ENCODE measurements at places on chromosomes 5 and 9.

- H3K27ac ChIP-seq, result peak overlapping the region; percentile 73
- peaks cover 19% of the 10 kb centered on the region for H3K4me1 ChIP-seq
- DNase-seq, result no peak
- no peaks in the 10 kb centered on the region for H3K27me3 ChIP-seq
- no peak overlapping the region for H3K4me3 ChIP-seq
Observed at GRCh38 chr5:124627815-124628595, 118.4 kb downstream of the ZNF608 start.

GRCh38 chr5:164358531-164359259 is 853.3 kb downstream of the MAT2B start:
- no peaks in the 10 kb centered on the region for H3K36me3 ChIP-seq
- peak overlapping the region; percentile 27 for H3K4me3 ChIP-seq
- H3K27me3 ChIP-seq, result no peaks in the 10 kb centered on the region
- DNase-seq, result peak; percentile 40
- peak overlapping the region; percentile 93 for H3K27ac ChIP-seq

DNA sequence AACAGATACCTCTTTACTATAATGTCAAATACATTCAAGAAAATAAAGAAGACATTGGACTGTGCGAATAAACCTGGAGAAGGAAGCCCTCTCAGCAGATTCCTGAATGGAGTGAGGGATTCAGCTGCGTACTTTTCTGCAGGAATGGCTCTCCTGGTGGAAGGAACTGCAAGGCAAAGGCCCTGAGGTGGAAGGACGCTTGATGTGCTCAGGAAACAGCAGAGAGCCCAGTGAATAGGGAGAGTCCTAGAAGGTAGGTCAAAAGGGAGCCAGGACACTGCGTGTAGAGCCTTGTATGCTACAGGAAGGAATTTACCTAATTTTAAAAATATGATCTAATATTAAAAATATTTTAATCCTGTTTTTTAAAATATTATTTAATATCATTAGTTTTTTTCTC is 68.5 kb upstream of the TTC23L start:
- no peak overlapping the region for H3K27ac ChIP-seq
- no peak for DNase-seq
- no peaks in the 10 kb centered on the region for H3K4me1 ChIP-seq
- H3K27me3 ChIP-seq, result no peaks in the 10 kb centered on the region
- H3K4me3 ChIP-seq, result no peak overlapping the region

DNA sequence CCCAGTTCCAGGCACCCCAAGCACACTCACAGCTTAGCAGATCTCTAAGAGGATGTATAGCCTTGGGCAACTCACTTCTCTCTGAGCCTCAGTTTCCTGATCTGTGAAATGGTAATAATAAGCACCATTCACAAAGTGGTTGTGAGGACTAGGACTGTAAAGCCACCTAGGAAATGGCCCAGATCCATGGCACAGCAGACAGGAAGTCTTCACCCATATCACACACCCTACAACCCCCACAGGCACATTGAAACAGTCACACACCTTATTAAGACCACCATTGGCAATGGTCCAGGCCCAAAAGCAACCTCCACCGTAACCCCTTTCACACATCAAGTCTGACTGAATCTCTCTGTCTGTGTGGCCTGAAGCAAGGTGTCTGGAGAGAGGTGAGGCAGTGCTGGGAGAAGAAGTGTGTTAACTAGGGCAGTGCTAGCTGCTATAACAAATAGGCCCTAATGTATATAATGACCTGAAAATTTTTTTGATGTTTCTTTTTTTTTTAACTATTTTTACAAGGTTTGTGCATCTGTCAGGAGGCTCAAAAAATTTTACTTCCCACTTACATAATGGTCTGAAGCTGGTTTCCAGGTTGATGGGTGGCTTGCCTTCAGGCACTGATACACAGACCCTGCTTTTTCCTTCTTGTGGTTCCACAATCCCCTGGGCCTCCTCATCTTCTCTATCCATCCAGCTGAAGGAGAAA is 2.4 kb upstream of the RGS14 start:
- peaks cover 4% of the 10 kb centered on the region for H3K4me1 ChIP-seq
- no peaks in the 10 kb centered on the region for H3K27me3 ChIP-seq
- H3K36me3 ChIP-seq, result peaks cover 1% of the 10 kb centered on the region
- no peak for DNase-seq

DNA sequence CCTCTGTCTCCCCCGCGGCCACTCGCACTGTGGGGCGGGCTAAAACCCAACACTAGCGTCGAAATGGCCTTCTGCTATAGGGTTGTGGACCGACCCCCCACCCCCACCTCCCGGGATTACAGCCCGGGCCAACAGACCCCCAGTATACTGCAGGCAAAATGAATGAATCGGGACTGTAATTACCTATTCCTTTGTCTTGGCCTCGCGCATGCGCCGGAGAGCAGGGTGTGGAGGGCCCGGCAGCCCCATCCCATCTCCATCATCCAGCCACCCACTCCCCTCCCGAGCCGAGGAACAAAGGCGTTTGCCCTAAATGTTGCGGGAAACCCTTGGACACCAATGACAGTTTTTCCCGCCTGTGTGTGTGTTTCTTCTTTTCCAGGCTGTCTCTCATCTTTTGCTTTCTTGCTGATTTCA is 1.6 kb downstream of the BASP1 start:
- no peak overlapping the region for H3K27ac ChIP-seq
- no peaks in the 10 kb centered on the region for H3K4me1 ChIP-seq
- DNase-seq, result no peak
- no peak overlapping the region for H3K4me3 ChIP-seq
- no peaks in the 10 kb centered on the region for H3K27me3 ChIP-seq
- no peaks in the 10 kb centered on the region for H3K36me3 ChIP-seq

GRCh38 chr9:109186857-109187520 is 19.9 kb upstream of the FRRS1L start:
- no peak overlapping the region for H3K27ac ChIP-seq
- H3K36me3 ChIP-seq, result no peaks in the 10 kb centered on the region
- peaks cover 2% of the 10 kb centered on the region for H3K27me3 ChIP-seq
- DNase-seq, result no peak

DNA sequence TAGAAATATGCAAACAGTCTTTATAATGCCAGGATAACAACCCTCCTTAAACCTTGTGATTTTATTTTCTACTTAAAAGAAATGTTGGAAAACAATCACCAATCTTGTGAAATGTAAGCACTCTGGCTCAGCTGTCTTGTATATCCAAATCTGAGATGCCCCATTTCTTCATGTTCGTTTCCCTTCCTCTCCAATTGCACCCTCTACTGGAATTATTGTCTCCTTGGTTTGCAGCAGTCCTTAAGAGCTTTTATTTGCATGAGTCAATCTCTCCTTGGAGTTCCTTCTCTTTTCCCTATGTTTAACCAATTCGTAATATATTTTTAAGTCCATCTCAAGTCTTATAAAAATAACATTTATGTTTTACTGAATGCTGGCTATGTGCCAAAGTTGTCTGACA is 362.0 kb upstream of the CDH10 start:
- no peak for DNase-seq
- no peak overlapping the region for H3K4me3 ChIP-seq
- H3K27ac ChIP-seq, result no peak overlapping the region
- H3K27me3 ChIP-seq, result no peaks in the 10 kb centered on the region
- no peaks in the 10 kb centered on the region for H3K36me3 ChIP-seq

GRCh38 chr5:100576217-100576751 is 41.1 kb downstream of the FAM174A start:
- H3K27ac ChIP-seq, result no peak overlapping the region
- H3K36me3 ChIP-seq, result no peaks in the 10 kb centered on the region
- H3K4me3 ChIP-seq, result no peak overlapping the region
- no peaks in the 10 kb centered on the region for H3K4me1 ChIP-seq

GRCh38 chr5:2879701-2880100 is 128.2 kb upstream of the IRX2 start:
- no peak overlapping the region for H3K27ac ChIP-seq
- no peaks in the 10 kb centered on the region for H3K36me3 ChIP-seq
- no peak overlapping the region for H3K4me3 ChIP-seq

- no peaks in the 10 kb centered on the region for H3K27me3 ChIP-seq
- no peaks in the 10 kb centered on the region for H3K4me1 ChIP-seq
- no peaks in the 10 kb centered on the region for H3K36me3 ChIP-seq
- no peak for DNase-seq
- no peak overlapping the region for H3K4me3 ChIP-seq
Observed at GRCh38 chr9:81772144-81772543, 82.8 kb upstream of the TLE1 start.

- H3K27ac ChIP-seq, result no peak overlapping the region
- DNase-seq, result no peak
- no peaks in the 10 kb centered on the region for H3K27me3 ChIP-seq
- no peak overlapping the region for H3K4me3 ChIP-seq
- no peaks in the 10 kb centered on the region for H3K36me3 ChIP-seq
Observed at GRCh38 chr9:78408388-78408787, 111.5 kb downstream of the PSAT1 start.

GRCh38 chr5:153491038-153491744 is 721 bp downstream of the GRIA1 start:
- DNase-seq, result no peak
- no peaks in the 10 kb centered on the region for H3K4me1 ChIP-seq
- H3K27ac ChIP-seq, result no peak overlapping the region
- no peak overlapping the region for H3K4me3 ChIP-seq

DNA sequence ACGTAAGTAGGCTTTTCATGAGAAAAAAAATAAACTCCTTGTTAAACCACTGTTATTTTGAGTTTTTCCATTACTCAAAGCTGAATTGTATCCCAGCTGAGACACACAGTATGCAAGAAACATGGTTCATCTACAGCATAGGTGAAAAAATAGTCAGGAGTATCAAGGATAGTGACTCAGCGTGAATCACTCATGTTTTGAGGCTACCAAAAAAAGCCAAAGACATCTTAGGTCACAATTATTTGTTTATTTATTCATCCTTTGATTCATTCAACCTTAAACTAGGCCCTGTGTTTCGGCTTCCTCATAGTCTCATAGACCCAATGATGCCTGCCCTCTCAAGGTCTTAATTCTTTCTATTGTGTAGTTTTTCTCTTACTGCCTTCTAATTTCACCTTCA is 32.9 kb upstream of the STX17 start:
- H3K27ac ChIP-seq, result no peak overlapping the region
- no peak overlapping the region for H3K4me3 ChIP-seq
- H3K4me1 ChIP-seq, result no peaks in the 10 kb centered on the region
- DNase-seq, result no peak

DNA sequence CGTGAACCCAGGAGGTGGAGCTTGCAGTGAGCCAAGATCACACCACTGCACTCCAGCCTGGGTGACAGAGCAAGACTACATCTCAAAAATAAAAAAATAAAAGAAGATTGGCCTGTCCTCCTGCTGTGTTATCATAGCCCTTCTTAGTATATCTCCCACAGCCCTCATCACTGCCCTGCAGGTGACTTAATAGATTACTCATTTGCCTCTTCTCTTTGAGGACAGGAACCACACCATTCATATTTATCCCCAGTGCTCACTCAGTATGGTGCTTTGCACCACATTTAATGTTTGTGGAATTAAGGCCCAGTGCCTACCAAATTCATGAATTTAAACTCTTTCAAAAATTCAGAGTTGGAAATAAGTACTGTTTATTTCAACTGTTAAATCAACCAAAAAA is 10.3 kb downstream of the IDNK start:
- no peak overlapping the region for H3K4me3 ChIP-seq
- H3K36me3 ChIP-seq, result 0 out of 3 replicates have a peak, but pooled peaks cover 3% of the 10 kb centered on the region
- no peak for DNase-seq

DNA sequence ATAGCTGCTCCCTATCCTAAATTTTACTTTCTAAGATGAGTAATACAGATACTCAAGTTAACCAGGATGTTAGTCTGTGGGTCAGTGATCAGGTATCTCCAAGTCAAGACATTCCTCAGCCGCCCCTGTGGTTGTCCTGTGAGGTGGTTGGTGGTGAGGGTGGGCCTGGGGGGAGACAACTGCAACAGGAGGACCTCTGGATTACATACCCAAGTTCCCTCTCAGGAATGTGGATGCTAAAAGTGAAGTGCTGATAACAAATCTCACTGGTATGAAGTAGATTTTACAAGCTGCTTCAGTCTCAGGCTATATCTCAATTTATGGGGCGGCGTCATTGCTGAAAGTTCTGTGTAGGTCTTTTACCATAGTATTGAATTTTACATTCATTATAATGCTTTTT is 38.3 kb downstream of the SLC1A3 start:
- no peaks in the 10 kb centered on the region for H3K36me3 ChIP-seq
- H3K27me3 ChIP-seq, result no peaks in the 10 kb centered on the region
- H3K27ac ChIP-seq, result no peak overlapping the region
- no peak overlapping the region for H3K4me3 ChIP-seq
- H3K4me1 ChIP-seq, result no peaks in the 10 kb centered on the region

DNA sequence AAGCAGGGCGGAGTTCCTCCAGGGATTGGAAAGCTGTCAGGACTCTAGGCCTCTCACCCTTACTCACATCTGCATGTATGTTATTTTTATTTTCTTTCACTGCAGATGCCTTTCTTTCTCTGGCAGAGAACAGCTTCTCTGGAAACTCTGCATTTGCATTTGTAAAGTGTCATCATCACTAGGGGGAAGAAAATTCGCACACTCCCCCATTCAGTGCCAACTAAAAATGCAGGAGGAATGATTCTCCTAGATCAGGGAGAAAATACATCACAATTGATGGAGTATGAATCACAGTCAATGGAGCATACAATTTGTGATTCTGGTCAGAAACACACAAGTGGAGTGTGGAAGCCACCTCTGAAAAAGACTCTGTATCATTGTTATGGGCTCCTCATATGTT is 351.4 kb upstream of the FTMT start:
- no peaks in the 10 kb centered on the region for H3K4me1 ChIP-seq
- no peak overlapping the region for H3K27ac ChIP-seq
- no peaks in the 10 kb centered on the region for H3K36me3 ChIP-seq
- H3K27me3 ChIP-seq, result no peaks in the 10 kb centered on the region
- no peak for DNase-seq
